ENCODE measurements at places on chromosomes 16 and 17.

GRCh38 chr17:77948690-77949114 is 9.8 kb upstream of the TNRC6C start:
- peak; percentile 39 for DNase-seq

GRCh38 chr17:34337701-34338100 is 18.5 kb downstream of the CCL8 start:
- no peak for DNase-seq

GRCh38 chr17:31877341-31877740 is 18.3 kb upstream of the COPRS start:
- DNase-seq, result no peak

DNA sequence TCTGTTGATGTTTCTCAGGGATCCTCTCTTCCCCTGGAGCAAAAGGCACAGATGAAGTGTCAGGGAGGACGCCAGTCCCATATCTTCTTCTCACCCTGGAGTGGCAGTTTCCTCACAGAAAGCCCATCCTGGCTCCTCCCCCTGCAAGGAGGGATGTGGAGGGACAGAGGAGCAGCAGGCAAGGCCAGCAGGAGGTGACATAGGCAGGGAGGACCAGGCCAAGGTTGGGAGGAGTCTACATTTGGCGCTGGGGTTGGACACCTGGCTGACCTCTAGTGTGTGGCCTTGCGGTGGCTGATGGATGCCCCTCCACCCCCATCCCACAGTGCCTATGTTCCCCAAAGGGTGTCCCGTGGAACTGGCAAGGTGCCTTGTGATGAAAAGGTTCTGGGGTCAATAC is 125.4 kb downstream of the SEC14L1 start:
- no peak for DNase-seq

- no peak for DNase-seq
These were observed 631 bp downstream of the CDH3 start for GRCh38 chr16:68645494-68646388.

DNA sequence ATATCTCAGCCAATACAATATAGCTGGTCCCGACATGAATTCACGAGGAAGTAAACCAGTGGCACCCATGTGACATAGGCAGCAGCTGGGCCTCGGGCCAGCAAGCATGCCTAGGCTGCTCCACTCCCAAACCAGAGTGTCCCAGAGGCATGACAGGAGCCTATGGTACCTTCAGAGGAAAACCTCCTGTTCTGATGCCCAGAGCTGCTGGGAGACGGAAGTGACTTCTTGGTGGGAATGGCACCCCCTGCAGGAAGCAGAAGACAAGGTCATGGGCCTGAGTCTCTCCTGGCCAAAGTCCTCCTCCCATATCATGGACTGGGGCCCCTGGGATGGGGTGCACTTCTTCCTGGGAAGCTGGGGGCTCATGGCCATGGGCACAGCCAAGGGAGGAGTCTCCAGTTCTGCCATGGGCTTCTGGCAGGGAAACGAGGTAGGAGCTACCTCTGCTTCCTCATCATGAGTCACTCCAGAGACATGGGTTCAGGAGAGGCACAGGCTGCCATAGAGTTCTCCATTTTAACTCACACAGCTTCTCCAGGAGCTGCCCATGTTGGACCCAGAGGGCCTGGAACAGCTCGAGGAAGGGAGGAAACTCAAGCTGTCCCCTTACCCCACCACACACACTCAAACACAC is 13.4 kb downstream of the FBF1 start:
- DNase-seq, result no peak

GRCh38 chr16:29701214-29701555 is 22.2 kb downstream of the QPRT start:
- no peak for DNase-seq

GRCh38 chr17:4440690-4441686 is 7.2 kb downstream of the SPNS3 start:
- no peak for DNase-seq

GRCh38 chr17:81412490-81413093 is 17.3 kb downstream of the BAHCC1 start:
- no peak for DNase-seq

GRCh38 chr17:2237950-2238349 is 65.6 kb downstream of the SMG6 start:
- DNase-seq, result no peak

DNA sequence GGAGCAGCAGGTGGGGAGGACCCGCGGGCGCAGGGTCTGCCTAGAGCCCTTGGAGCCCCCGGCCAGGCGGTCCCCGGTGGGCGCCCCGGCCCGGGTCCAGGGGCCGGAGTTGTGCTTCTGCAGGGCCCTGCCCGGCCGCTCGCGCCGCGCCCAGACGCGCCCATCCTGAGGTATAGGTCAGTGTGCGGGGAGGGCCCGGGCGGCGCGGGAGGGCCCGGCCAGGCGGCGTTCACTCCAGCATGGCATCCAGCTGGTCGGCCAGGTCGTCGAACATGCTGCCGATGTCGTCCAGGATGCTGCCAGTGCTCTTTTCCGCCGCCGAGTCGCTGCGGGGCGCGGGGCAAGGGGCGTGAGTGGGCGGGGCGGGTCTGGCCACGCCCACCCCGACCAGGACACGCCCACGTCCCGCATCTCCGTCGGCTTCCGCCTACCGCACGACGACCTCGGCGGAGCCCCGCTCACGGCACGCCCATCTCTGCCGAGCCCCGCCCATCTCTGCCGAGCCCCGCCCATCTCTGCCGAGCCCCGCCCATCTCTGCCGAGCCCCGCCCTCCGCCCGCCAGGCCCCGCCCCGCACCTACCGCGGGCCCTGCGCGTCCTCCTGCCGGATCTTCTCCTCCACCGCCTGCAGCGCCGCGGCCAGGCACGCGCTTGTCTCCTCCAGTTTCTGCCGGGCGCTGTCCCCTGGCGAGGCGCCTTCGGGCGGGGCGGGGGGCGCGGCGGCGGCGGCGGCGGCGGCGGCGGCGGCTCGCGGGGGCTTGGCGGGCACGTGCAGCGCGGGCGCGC is 17.9 kb downstream of the CASKIN1 start:
- no peak for DNase-seq

DNA sequence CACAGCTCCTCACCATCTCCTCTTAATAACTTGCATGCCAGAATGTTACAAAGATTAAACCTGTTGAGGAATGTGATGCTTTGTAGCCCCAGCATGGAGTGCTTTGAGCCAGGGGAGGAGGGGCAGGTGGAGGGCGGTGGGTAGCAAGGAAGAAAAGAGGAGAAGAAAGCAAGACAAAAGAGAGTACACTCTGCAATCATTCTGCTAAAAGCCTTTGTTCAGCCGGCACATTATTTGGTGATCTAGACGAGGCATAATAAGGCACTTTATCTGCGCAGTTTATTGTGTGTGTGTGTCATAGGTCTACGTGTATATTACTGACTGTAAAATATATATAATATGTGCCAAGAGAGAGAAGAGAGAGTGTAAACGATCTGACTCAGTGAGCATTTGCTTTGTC is 139.1 kb downstream of the SOX9 start:
- no peak for DNase-seq

DNA sequence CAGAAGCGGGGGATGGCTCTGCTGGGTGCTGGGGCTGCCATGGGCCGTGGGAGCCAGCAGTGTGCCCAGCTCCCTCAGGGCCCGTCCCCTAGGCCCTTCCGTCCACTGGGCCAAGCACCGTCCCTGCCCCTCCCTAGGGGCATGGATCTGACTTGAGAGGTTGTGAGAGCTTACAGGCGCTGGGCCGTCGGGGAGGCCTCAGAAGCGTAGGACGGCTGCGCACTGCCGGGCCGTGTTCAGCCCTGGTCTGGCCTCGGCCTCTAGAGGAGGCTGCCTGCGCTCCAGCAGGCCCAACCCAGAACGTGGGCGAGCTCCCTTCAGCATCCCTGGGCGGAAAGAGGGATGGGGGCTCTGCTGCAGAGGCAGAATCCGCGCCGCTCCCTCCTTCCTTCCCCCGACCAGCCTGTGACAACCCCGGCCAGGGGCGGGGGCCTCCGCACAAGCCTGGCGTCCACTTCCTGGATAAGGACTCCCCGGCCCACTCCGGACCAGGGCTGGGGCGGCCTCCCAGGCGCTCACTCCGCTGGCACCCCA is 685 bp upstream of the MPG start:
- no peak for DNase-seq

GRCh38 chr16:85360323-85361277 is 248.3 kb upstream of the CIBAR2 start:
- DNase-seq, result no peak

- DNase-seq, result no peak
These were observed 231.1 kb upstream of the TBX2 start for GRCh38 chr17:61168506-61168905.

DNA sequence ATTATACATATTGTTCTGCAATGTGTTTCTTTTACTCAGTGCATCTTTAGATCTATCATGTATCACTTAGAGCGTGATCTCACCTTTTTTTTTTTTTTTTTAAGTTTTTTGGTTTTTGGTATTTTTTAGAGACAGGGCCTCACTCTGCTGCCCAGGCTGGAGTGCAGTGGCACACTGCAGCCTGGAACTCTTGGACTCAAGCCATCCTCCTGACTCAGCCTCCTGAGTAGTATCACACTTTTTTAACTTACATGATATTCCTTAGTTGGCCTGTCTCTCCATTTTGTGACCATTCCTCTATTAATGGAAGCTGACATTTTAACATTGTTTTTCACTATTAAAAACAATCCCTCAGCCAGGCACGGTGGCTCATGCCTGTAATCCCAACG is 4.7 kb upstream of the MPO start:
- no peak for DNase-seq

- DNase-seq, result no peak
These were observed 47.4 kb upstream of the PSMD7 start for GRCh38 chr16:74249254-74249653.

DNA sequence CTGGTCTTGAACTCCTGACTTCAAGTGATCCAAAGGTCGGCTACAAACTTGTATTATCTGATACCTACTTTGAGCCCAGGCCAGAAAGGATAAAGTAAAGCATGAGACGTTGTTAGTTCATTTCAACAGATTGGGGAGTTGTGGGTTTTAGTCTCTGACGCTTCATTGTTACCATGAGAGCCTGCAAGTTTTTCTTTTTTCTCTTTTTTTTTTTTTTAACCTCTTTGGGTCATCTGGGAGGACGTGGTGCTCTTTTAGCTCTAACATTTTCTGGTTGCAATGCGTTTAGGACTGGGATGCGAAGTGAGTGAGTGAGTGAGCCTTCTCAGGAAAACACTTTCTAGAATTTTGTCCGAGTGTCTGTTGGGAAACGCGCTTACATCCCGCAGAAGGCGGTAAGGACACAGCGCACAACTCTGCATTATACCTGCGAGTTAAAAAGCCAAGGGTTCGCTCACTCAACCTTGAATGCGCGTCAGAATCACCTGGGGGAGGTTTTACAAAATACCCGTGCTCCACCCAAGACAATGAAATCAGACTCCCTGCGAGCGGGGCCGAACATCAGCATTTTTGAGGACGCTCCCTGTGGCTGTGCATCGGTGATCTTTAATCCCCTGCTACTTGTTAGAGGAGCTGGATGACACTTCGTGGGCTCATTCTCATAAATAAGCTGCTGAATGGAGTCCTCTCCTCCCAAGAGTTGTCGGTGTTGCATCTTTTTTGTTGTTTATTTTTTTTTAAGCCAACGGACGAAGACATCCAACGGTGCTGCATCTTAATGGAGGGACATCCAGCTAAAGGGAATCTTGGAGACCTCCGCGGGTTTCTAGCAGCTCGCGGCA is 629 bp upstream of the RNF135 start:
- DNase-seq, result no peak

GRCh38 chr17:77952368-77952767 is 6.1 kb upstream of the TNRC6C start:
- no peak for DNase-seq

DNA sequence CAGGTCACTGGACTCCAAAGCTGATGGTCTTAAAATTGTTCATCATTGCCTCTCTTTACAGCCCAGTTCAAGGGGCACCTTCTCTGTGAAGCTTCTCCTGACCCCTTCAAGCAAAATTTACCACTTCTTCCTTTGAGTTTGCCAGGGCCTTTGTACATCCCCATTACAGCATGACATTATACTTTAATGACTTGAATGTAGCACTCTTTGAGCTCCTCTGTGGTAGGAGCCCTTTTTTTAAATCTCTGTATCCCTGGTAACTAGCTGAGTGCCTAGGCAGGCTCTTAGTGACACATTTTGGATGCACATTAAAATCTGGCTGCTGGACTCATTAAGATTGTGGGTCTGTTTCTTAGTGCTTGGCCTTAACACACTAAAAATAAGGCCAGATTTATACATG is 412.1 kb downstream of the CA10 start:
- DNase-seq, result no peak

- DNase-seq, result no peak
These were observed 135.5 kb upstream of the WSB1 start for GRCh38 chr17:27158382-27158781.

- DNase-seq, result no peak
These were observed 17.9 kb upstream of the CD300E start for GRCh38 chr17:74641224-74641957.

- no peak for DNase-seq
These were observed 9.1 kb downstream of the ATP2A3 start for GRCh38 chr17:3954976-3955672.

DNA sequence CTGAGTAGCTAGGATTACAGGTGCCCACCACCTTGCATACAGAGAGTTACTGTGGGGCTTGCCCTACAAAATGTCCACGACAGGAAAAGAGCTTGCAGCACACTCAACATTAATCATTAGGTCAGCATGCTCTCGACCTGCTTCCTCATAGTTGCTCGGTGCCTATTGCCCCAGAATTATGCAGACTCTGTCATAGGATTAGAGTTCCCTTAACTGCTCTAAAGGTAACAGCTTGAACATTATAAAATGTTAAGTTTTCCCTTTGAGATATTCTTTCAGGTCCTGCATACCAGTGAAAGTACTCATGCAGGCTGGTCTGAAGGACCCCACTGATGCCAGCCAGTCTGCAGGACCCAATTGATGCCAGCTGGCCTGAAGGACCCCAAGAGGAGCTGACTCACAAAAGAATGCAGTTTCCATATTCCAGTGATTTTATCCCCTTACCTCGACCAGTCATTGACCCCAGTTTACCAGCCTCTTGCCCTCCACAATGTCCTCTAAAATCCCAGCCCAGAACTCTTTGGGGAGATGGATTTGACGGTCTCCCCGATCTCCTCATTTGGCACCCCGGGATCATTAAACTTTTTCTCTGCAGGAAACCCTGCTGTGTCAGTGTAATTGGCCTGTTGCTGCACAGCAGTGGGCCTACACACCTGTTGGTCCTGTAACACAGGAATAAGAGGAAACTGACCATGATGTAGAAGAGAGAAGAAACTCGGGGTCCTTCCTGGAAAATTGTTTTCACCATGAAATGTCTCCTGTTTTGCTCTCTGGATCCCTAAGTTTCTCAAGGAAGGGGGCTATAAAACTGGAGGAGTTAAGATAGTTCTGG is 10.6 kb downstream of the ICAM2 start:
- no peak for DNase-seq

- DNase-seq, result no peak
These were observed 25.8 kb downstream of the PHB1 start for GRCh38 chr17:49388692-49389513.

DNA sequence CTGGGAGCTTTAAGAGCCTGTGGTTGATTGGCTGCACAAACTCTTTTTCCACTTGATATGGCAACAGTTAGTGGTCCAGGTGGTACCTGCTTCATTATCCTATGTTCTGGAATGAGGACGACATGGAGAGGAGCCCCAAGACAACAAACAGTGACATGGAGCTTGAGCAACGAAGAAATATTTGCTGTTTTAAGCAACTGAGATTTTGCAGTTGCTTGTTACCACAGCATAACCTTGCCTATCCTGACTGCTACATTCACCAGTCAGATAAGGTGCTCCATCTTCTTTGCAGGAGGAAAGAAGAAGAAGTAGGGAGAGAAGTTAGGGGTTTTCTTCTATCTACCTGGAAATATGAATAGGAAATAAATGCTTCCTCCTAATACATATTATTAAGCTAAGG is 7.5 kb upstream of the ODF4 start:
- no peak for DNase-seq

GRCh38 chr17:33896263-33896662 is 358.8 kb upstream of the CCL2 start:
- DNase-seq, result no peak

Measured in HFF-Myc (cell line).